Foreskin keratinocyte (primary cell): ENCODE measurements at places on chromosomes 3 and 15.

GRCh38 chr15:35907511-35907910 lies 361.5 kb upstream of the DPH6 start:
- DNase-seq = no peak

- DNase-seq = no peak
These were observed 16.9 kb upstream of the ALCAM start for GRCh38 chr3:105349684-105350387.

DNA sequence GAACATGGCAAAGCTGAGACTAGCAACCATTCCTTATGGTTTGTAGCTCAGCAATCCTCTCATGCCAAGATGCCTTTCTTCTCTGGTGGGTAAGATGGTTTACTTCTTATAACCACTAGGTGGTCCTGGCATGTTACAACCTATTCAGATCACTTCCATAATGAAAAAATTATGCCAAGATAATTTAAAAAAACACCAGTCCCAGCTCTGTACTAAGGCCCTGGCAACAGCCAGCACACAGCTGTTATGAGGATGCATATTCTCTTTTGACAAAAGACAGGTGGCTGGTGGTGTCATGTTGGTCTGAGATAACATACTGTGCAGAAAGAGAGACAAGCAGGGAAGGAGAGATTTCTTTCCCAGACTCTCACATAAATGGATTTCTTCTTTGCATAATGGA lies 65.7 kb upstream of the FRMD4B start:
- DNase-seq = no peak

DNA sequence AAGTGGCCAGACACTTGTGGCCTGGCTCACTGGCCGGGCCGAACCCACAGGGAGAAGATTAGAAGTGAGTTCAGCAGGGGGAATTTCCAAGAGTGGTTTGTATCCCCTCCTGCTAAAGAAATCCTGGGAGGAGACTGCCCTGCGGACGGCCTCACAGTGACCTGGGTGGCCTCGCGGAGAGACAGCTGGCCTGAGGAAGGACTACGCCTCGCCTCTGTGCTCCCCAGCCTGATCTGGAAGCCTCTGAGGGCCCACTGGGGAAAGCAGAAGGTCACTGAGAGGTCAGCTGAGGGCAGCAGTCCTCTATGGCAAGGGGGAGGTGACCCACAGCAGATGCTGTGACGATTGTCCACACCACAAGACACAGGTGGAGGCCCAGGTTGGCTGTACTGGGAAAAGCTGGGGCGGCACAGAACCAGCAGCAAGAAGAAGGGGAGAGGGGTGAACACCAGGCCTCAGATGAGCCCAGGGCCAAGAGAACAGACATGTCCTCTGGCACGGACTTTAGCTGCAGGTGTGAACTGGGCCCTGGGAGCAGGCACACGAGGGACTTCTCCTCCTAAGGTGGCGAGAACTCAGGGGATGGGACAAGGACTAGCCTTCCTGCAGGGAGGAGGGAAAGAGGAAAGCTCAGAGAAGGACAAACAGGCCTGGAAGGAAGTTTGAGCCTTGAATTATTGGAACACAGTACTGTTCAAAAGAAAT lies 37.2 kb upstream of the DLG1 start:
- DNase-seq = no peak

DNA sequence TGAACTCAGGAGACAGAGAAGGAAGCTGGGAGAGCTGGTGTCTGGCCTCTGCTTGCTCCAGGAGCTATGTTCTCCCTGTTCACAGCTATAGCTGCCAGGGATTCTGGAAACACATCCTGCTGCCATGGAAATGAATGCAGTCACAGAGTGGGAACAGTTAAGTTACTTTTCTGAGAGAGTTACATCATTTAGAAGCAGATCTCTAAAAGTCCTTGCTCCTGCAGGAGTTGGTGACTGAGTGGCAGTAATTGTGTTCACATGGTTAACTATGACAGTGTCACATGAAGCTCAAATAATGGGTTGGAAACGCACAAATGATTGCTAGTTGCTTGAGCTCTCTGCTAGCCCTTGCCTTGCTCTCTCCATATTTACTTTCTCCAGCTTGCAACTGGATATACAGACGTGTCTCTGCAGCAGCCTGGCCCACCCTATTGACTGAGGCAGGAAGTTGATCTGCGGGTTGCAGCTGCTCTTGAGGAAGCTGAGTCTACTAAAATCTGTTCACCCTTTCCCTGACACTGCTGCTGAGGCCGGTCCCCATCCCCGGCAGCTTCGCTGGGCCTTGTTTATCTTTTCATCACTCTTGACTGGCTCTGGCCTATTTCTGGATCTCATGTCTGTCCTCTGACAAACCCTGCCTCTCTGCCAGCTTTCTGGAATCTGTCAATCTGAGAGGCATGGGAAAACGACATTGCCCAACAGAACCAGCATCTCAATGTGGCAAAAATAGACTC lies 16.7 kb upstream of the ISLR start:
- no peak for DNase-seq

DNA sequence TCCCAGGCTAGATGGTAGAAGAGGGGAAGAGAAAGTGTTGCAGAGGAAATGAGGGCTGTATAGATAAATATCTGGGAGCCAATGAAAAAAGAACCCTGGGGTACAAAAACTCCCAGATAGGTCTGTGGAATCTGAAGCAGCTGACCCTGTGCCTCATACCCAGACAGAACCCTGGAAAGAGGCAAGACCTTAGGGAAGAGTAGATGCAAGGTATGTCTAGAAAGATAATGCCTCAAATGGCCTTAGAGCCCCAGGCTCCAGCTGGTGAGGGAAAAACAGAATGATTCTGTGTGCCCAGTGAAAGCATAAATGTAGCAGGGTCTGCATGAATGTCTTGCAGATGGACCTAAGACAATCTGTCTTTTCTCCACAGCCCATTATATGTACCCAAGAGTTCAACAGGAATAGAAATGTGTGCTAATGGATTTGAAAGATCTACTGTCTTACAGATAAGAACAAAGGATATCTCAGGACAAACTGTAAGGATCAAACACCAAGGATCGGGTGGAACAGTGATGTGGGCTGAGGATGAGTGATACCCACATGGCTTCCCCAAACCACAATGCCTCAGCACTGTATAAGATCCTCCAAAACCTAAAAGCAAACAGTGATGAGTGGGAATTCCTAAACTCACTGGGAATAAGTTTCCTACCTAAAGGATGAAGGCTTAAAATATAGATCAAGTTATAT lies 58.8 kb downstream of the NCEH1 start:
- DNase-seq = no peak

DNA sequence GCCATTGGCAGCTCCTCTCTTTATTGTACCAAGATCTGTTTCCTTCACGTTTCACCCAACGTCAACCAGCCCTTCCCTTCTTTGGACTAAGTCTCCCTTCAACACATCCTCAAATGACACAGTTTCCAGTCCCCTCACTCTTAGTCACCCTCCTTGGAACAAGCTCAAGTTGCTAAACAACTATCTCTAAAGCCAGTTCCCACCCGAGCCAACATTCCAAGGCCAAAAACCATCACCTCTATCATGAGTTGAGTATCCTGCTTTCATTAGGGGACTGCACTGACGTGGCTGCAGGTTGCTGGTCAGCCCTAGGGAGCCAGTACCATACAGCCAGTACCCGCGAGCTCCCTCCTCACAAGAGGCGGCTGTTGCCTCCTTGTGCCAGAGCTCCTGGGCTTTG lies 73.8 kb downstream of the LIPC start:
- DNase-seq = peak; percentile 34

- DNase-seq = no peak
These were observed at the start of gene EFCC1 for GRCh38 chr3:129001101-129001805. EFCC1 (plus strand) TSS chr3:129001304; CDS start chr3:129001629, 325 bp downstream.

GRCh38 chr3:122800706-122801237 lies 5.9 kb downstream of the SLC49A4 start:
- DNase-seq = peak; percentile 83

GRCh38 chr3:83514130-83514914 lies 1444.5 kb upstream of the CADM2 start:
- DNase-seq = peak; percentile 64

- no peak for DNase-seq
These were observed 7.4 kb downstream of the TTLL3 start for GRCh38 chr3:9817436-9817835.

GRCh38 chr3:105907777-105908176 lies 39.0 kb upstream of the CBLB start:
- no peak for DNase-seq

- no peak for DNase-seq
These were observed at the start of gene FAM3D for GRCh38 chr3:58666683-58667082. FAM3D (minus strand) TSS chr3:58666774; CDS start chr3:58655563, 11,211 bp downstream.

DNA sequence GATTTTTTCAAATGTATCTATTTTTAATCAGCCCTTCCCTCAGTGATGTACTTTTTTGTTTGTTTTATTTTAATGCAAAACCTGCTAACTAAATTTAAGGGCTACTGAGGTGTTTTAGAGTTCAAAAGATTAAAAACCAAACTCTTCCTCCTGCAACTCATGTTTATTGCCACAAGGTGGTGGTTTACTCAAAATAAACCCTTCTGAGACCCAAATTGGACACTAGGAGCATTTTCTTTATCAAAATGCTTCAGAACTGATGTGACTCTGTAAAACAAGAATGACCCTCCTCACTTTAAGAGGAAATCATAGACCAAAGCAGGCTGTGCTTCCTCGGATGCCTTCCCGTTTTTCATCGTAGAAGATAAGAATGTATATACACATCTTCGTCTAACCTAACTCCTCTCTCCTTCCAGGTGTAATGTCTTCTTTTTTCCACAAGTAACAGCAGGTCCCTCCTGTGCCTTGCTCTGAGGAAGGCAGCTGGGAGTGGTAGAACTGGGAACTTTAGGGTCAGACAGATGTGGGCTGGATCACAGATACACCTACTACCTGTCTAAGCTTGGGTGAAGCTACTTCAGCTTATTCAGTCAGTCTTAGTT lies 2.9 kb upstream of the NME9 start:
- no peak for DNase-seq

GRCh38 chr3:32175607-32176197 lies 62.8 kb upstream of the CMTM8 start:
- DNase-seq = peak; percentile 34

GRCh38 chr3:72888546-72889309 lies 882 bp downstream of the GXYLT2 start:
- no peak for DNase-seq

- DNase-seq = no peak
These were observed 59.6 kb downstream of the SMAD3 start for GRCh38 chr15:67124911-67125588.

- no peak for DNase-seq
These were observed 124.7 kb downstream of the NEDD4 start for GRCh38 chr15:55868707-55869106.

DNA sequence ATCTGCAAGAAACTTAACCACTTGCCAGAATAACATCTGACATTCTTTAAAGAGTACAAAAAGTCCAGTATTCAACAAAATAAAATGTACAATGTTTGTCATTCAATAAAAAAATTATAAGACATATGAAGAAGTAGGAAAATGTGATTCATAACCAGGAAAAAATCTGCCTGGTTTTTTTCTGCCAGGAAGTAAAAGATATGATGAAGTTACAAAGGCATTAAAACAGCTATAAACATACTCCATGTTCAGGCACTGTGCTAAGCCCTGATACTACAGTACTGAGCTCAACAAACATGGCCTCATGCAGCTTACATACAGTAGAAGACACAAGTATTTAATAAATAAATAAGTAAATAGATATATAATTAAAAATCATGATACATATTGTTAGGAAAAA lies 178.4 kb upstream of the STT3B start:
- DNase-seq = peak; percentile 23

GRCh38 chr3:17964108-17964507 lies 221.7 kb upstream of the TBC1D5 start:
- no peak for DNase-seq

GRCh38 chr15:65553691-65554090 lies 23.4 kb downstream of the HACD3 start:
- no peak for DNase-seq

DNA sequence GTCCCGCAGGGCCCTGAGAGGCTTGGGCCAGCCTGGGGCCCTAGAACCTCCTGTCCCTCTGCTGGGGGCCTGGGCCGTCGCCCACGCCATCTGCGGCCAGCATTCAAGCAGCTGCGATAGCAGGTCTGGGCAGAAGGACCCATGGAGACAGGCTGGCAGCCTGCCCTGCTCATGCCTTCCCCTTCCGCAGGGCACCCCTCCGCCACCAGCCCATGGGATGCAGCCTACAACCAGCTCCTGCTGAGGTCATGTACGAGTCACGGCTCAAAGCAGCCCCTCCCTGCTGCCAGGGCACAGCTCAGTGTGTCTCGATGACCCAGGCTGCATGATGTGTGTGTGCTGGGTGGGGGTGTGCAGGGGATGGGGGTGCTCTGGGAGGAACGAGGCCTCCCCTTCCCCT lies 27.8 kb downstream of the DUSP7 start:
- DNase-seq = no peak

- DNase-seq = peak; percentile 58
These were observed 17.8 kb upstream of the ZNF774 start for GRCh38 chr15:90334304-90334731.

- DNase-seq = no peak
These were observed 129.5 kb downstream of the ATP8B4 start for GRCh38 chr15:49989498-49989897.

GRCh38 chr15:100718075-100718980 lies 115.9 kb downstream of the ASB7 start:
- no peak for DNase-seq

DNA sequence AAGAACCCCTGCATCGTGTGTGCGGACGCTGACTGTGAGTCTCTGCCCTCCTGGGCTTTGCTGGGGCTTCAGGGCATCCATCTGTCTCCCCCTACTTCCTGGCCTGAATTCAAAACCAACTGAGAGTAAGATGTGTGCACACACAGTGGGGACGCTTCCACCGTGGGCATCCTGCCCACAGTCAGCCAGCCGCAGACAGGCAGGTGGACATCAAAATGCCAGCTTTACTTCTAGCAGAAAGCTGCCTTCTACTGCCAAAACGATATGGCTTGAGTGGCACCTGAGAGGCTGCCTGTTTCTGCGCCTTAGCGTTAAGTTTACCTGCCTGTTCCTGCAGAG lies 18.5 kb downstream of the ALDH1A3 start:
- DNase-seq = no peak

GRCh38 chr3:128301186-128302023 lies 148.1 kb downstream of the EEFSEC start:
- DNase-seq = no peak

DNA sequence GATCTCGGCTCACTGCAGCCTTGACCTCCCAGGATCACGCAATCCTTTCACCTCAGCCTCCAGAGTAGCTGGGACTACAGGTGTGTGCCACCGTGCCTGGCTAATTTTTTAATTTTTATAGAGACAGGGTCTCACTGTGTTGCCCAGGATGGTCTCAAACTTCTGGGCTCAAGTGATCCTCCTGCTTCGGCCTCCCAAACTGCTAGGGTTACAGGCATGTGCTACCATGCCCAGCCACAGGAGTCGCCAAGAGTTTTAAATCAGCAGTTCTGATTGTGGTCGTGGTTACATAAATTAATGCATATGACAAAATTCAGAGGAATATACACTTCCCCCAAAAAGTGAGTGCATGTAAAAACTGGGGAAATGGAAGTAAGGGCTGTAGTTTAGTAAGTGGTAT lies 32.9 kb downstream of the MEGF11 start:
- DNase-seq = no peak

- no peak for DNase-seq
These were observed 18.0 kb upstream of the LOXL1 start for GRCh38 chr15:73908030-73908821.
